ENCODE measurements at places on chromosomes 2 and 18. TPM values are rescaled to one million over a fixed set of nuclear protein-coding genes. Genes with fewer than 3 reads are reported as not detected.

The SLC30A3 gene
- total RNA-seq = not detected

- no peaks in the 10 kb centered on the region for H3K36me3 ChIP-seq
- DNase-seq = peak; percentile 35
- no peak overlapping the region for H3K4me3 ChIP-seq
- H3K27me3 ChIP-seq = no peaks in the 10 kb centered on the region
These were observed 89.2 kb downstream of the ZNF516 start for GRCh38 chr18:76405681-76406356.

GRCh38 chr2:234355808-234356365, 141.0 kb downstream of the ARL4C start:
- H3K27me3 ChIP-seq = peaks cover 3% of the 10 kb centered on the region
- DNase-seq = no peak
- H3K36me3 ChIP-seq = no peaks in the 10 kb centered on the region
- no peak overlapping the region for H3K4me3 ChIP-seq
- H3K4me1 ChIP-seq = no peaks in the 10 kb centered on the region
- H3K27ac ChIP-seq = no peak overlapping the region

GRCh38 chr2:205679410-205680009, 2.8 kb upstream of the NRP2 start:
- no peak overlapping the region for H3K27ac ChIP-seq
- no peaks in the 10 kb centered on the region for H3K36me3 ChIP-seq
- DNase-seq = no peak
- H3K4me3 ChIP-seq = no peak overlapping the region
- H3K27me3 ChIP-seq = peaks cover 29% of the 10 kb centered on the region

- no peaks in the 10 kb centered on the region for H3K4me1 ChIP-seq
- H3K27me3 ChIP-seq = no peaks in the 10 kb centered on the region
- no peak overlapping the region for H3K27ac ChIP-seq
These were observed 117.6 kb upstream of the ANKRD30BL start for GRCh38 chr2:132279344-132279743.

The DYSF gene
- total RNA-seq = 243 TPM

GRCh38 chr2:86747711-86748639, 27.9 kb downstream of the RMND5A start:
- no peaks in the 10 kb centered on the region for H3K27me3 ChIP-seq
- peaks cover 57% of the 10 kb centered on the region for H3K4me1 ChIP-seq
- DNase-seq = no peak
- H3K27ac ChIP-seq = peak overlapping the region; percentile 32
- peak overlapping the region; percentile 11 for H3K4me3 ChIP-seq
- H3K36me3 ChIP-seq = no peaks in the 10 kb centered on the region

The RUFY4 gene
- total RNA-seq = 0.25 TPM

DNA sequence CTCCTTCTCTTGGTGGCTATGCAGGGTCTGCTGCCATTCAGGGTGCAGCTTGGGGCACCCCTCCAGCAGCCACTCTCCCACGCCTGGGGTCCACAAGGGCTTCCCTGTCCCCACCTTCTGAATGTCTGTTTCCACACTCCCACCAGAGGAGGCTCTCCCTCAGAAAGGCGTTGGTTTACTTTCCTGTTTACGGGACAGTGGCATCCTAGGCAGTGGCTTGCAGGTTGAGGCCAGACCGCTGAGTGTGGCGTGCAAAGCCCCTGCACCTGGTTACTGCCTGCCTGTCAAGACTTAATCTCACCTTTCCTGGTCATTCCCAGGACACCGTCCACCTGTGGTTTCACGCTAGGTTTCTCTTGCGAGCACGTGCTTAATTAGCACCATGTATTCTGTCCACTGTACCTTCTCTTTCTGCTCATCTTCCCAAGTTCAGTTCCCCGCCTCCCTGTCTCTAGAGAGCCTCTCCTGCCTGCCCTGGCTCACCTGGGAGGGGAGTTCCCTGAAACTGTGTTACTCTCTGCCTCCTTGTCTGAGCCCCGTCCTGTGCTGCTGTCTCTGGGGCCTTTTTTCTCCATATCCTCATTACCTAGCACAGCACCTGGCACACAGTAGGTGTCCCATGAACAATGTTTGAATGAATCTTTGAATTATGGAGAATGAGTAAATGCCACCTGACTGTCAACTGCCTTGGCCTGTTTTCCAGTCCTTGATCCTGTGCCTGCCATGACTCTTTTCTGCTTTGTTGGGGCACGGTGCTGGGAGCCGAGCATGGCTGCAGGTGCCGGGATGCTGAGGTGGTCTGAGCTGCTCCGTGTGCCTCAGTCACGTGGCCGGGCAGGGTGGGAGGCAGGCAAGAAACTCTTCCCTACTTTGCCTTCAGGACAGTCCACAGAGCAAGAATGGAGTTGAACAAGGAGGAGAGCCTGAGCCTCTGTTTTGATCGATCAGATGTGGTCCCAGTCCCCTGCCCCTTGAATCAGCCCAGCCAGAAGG, 56.4 kb downstream of the ARHGEF4 start:
- H3K4me1 ChIP-seq = no peaks in the 10 kb centered on the region
- no peaks in the 10 kb centered on the region for H3K27me3 ChIP-seq
- H3K4me3 ChIP-seq = no peak overlapping the region
- DNase-seq = no peak
- no peak overlapping the region for H3K27ac ChIP-seq

- H3K4me3 ChIP-seq = no peak overlapping the region
- no peak overlapping the region for H3K27ac ChIP-seq
- no peaks in the 10 kb centered on the region for H3K27me3 ChIP-seq
- no peak for DNase-seq
- H3K4me1 ChIP-seq = peaks cover 5% of the 10 kb centered on the region
These were observed 47.6 kb downstream of the KLHL29 start for GRCh38 chr2:23432531-23432930.

DNA sequence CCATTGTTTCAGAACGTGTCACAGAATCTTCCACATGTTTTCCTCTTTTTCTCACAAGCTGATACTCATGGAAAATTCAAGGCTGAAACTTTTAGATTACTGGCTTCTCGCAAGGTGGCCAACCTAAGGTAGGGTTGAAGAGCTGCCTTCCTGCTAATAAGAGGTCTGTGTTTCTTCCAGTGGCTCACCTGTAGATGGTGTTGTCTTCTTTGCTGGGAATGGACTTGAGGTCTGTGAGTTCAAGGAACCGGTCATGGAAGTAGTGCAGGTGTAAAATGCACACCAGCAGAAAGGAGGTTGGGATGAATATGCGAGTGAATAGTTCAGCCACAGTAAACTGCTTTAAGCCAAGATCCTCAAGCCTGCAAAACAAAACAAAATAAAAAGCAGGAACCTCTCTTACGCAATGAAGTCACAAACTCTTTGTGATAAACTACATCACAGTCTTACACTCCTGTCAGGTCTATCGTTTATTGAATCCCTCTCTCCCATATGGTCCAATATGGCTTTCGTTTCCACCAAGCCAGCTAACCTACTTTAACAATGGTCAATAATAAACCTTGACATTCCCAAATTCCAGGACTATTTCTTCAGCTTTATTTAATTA, 258.9 kb downstream of the NAPG start:
- H3K27me3 ChIP-seq = no peaks in the 10 kb centered on the region
- H3K4me1 ChIP-seq = no peaks in the 10 kb centered on the region
- no peak for DNase-seq

The VIT gene
- 14.4 TPM for total RNA-seq

DNA sequence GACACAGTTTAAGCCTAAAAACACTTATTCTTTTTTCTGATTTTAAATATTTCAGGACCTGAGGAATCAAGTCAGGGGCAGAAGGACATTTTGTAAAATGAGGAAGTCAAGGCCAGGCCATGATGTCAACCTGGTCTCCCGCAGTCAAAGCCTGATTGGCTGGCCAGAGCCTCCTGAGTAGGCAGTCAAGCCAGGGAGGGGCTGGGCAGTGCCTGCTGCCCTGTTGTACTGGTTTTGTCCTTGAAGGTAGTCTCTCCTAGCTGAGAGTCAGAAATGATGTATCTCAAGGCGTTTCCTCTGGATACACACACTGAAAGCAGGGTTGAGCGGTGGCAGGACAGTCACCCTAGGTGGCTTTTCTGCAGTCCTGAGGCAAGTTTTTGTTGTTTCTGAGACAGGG, 19.8 kb downstream of the CCT7 start:
- no peak for DNase-seq
- H3K36me3 ChIP-seq = peaks cover 60% of the 10 kb centered on the region
- H3K4me3 ChIP-seq = no peak overlapping the region
- H3K4me1 ChIP-seq = no peaks in the 10 kb centered on the region

DNA sequence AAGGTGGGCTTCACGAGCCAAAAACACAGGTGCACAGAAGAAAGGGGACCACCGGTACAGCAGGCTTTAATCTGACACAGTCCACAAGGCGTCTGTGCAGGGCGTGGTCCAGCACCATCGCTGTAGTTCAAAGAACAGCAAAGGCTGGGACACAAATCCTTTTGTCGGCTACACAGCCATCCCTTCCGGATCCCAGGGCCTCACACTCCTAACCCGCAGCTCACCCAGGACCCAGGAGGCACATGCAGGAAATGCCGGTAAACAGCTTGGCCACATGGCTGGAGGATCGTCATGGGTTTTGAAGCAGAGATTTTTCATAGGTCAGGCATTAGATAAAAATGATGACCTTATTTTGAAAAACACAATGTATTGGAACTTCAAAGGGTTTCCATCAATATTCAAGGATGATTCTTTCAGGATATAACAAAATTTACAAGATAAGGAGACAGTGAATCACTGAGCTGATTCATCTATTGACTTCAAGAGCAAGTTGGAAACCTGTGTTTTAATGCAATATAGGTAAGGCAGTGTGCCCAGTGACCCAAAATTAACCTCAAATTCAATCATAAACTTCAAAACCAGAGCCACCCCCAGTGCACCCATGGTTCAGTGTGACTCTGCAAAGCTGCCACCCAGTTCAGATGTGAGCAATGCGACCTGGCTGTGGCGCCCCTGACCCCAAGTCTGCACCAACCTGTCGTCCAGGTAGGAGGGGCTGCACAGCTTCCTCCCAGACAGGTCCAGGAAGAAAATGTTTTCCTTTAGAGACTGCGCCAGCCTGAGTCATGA, 74.4 kb downstream of the TMEM18 start:
- H3K4me3 ChIP-seq = no peak overlapping the region
- H3K27me3 ChIP-seq = no peaks in the 10 kb centered on the region
- no peak for DNase-seq
- H3K4me1 ChIP-seq = no peaks in the 10 kb centered on the region

GRCh38 chr2:148590612-148591011, 53.9 kb upstream of the EPC2 start:
- H3K36me3 ChIP-seq = no peaks in the 10 kb centered on the region
- no peaks in the 10 kb centered on the region for H3K4me1 ChIP-seq
- no peak for DNase-seq
- H3K4me3 ChIP-seq = no peak overlapping the region
- H3K27me3 ChIP-seq = no peaks in the 10 kb centered on the region

The RSAD2 gene
- 4.1 TPM for total RNA-seq

The MRO gene
- 0.18 TPM for total RNA-seq

Measured in gastrocnemius medialis (tissue), 4 donors.